ENCODE measurements at places on chromosomes 7 and 10. TPM values are rescaled to one million over a fixed set of nuclear protein-coding genes. Genes with fewer than 3 reads are reported as not detected.

GRCh38 chr7:108385834-108386422 is 70.3 kb downstream of the NRCAM start:
- H3K4me1 ChIP-seq = peaks cover 11% of the 10 kb centered on the region
- no peak overlapping the region for H3K4me3 ChIP-seq
- DNase-seq = no peak

- H3K27ac ChIP-seq = no peak overlapping the region
- no peaks in the 10 kb centered on the region for H3K36me3 ChIP-seq
- no peaks in the 10 kb centered on the region for H3K4me1 ChIP-seq
- DNase-seq = no peak
- H3K4me3 ChIP-seq = no peak overlapping the region
Measured at GRCh38 chr10:125027871-125028869, 86.2 kb downstream of the ZRANB1 start.

GRCh38 chr10:128530301-128530700 is 404.1 kb upstream of the MKI67 start:
- DNase-seq = no peak
- H3K36me3 ChIP-seq = no peaks in the 10 kb centered on the region
- H3K27ac ChIP-seq = no peak overlapping the region
- H3K4me1 ChIP-seq = no peaks in the 10 kb centered on the region
- H3K4me3 ChIP-seq = no peak overlapping the region

DNA sequence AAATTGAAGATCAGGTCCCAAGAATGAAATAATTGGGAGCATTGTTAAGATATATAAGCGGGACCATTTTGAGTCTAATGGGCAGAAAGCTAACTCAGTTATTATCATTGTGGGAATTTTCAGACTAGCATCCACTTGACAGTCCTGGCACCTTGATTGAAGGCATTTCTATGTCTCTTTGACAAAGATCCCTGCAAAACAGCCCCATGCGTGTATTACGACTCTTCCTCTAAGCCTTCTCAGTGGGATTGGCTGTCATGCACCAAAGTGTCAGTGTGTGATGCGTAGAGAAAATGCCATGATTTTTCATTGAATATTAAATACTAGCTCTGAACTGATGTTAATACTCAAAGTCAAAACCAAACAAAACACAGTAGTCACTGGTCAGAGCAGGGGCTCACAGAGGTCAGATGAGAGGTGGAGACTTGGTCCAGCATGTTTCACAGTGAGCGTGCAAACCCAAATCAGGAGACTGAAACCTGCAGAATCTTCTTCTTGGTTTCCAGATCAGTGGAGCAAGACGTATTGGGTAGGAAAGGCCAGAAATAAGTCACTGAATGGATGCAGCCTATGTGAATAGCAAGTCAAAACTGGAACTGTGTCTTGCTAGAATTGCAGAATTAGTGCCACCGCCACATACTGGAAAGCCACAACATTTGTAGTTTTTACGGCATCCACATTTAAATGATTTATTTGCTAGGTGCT is 303.6 kb upstream of the AKR1E2 start:
- no peak overlapping the region for H3K27ac ChIP-seq
- H3K4me3 ChIP-seq = no peak overlapping the region
- H3K4me1 ChIP-seq = no peaks in the 10 kb centered on the region
- peaks cover 14% of the 10 kb centered on the region for H3K27me3 ChIP-seq
- DNase-seq = no peak
- no peaks in the 10 kb centered on the region for H3K36me3 ChIP-seq

Gene ARMC10
- 37.6 TPM for total RNA-seq

DNA sequence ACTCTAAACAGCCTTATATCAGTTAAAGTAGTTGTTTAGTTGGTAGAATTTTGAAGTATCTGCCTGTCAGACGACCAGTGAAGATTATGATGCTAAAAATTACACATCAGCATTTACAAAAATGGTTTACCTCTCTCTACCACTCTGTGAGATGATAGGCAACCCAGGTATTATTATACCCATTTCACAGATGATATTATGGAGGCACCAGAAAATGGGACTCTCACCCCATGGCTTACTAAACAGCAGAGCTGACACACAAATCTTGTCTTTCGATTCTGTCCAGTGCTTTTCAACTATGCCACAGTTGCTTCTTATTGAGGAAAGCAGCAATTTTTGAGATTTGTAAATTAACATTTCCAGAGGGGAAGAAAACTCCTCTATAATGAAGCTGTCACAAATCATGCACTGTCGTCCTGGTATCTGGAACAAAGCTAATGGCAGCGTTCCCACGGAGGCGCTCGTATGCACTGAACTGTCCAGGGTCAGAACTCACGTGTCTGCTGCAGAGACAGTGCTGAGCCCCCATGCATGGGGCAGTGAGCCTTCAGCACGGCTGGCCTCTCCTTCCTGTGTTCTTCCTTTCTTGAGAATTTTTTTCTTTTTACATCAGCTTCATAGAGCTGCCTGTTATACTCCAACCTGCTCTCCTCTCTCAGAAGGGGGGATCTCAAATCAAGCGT is 381.1 kb downstream of the SDK1 start:
- no peak overlapping the region for H3K27ac ChIP-seq
- H3K4me3 ChIP-seq = no peak overlapping the region
- no peaks in the 10 kb centered on the region for H3K27me3 ChIP-seq
- H3K4me1 ChIP-seq = no peaks in the 10 kb centered on the region
- DNase-seq = no peak
- H3K36me3 ChIP-seq = no peaks in the 10 kb centered on the region

Gene FOXI2
- total RNA-seq = not detected

Gene DGKI
- 0.65 TPM for total RNA-seq

Measured in activated CD8-positive, alpha-beta T cell treated with anti-CD3 and anti-CD28 coated beads for 36 hours (primary cell).